ENCODE measurements at places on chromosomes 7 and 10.

- peak; percentile 51 for DNase-seq
Measured at GRCh38 chr7:24587853-24588252, 14.6 kb downstream of the PALS2 start.

- DNase-seq = no peak
Measured at GRCh38 chr10:12699258-12699700, 302.2 kb downstream of the CCDC3 start.

DNA sequence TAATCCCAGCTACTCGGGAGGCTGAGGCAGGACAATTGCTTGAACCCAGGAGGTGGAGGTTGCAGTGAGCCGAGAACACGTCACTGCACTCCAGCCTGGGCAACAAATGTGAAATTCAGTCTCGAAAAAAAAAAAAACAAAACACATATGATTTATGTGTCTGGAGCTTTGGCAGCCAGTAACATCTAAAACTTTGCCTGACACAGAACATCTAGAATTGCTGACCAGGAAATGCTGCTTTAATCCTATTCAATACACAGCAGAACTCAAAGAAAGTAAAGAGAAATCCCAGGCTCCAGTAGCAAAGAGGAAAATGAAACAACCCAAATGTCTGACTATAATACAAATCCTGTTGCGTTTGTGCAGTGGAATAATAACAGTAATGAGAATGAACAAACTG is 4.5 kb upstream of the CCDC6 start:
- no peak for DNase-seq

GRCh38 chr7:152893801-152894294 is 134.3 kb downstream of the ACTR3B start:
- no peak for DNase-seq

DNA sequence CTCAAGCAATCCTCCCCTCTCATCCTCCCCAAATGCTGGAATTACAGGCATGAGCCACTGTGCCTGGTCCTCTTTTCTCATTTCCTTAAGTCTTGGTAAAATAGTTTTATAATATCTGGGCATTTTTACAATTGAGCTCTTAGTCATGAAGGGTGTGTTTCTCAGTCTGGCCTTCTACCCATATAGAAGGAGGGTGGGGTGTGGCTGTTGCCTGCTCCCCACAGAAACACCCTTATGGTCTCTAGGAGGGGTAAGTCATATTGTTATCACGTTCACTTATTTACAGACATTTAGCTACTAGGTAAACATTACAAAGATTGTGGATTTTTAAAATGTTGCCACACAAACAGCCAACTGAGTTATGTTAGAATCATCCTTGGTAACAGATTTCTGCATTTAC is 6.7 kb upstream of the OTUD1 start:
- DNase-seq = no peak

- DNase-seq = no peak
Measured at GRCh38 chr7:110921595-110922151, 169.3 kb upstream of the LRRN3 start.

- no peak for DNase-seq
Measured at GRCh38 chr10:30227481-30227880, 121.6 kb downstream of the MTPAP start.

- no peak for DNase-seq
Measured at GRCh38 chr7:55595511-55595910, 23.2 kb upstream of the VOPP1 start.

GRCh38 chr7:36441344-36442022 is 51.8 kb downstream of the ANLN start:
- no peak for DNase-seq

GRCh38 chr10:1408651-1409367 is 328.5 kb downstream of the ADARB2 start:
- DNase-seq = peak; percentile 41

- DNase-seq = no peak
Measured at GRCh38 chr10:90992462-90992861, 71.6 kb upstream of the ANKRD1 start.

GRCh38 chr7:53272081-53272480 is 236.6 kb downstream of the POM121L12 start:
- DNase-seq = no peak

GRCh38 chr10:96038476-96039387 is 4.7 kb upstream of the CCNJ start:
- no peak for DNase-seq

GRCh38 chr7:149126662-149127266 is 640 bp upstream of the ZNF425 start:
- DNase-seq = peak; percentile 42

- DNase-seq = no peak
Measured at GRCh38 chr10:63391812-63392211, 74.0 kb downstream of the JMJD1C start.

GRCh38 chr10:26810435-26811026 is 50.2 kb downstream of the ABI1 start:
- DNase-seq = no peak

DNA sequence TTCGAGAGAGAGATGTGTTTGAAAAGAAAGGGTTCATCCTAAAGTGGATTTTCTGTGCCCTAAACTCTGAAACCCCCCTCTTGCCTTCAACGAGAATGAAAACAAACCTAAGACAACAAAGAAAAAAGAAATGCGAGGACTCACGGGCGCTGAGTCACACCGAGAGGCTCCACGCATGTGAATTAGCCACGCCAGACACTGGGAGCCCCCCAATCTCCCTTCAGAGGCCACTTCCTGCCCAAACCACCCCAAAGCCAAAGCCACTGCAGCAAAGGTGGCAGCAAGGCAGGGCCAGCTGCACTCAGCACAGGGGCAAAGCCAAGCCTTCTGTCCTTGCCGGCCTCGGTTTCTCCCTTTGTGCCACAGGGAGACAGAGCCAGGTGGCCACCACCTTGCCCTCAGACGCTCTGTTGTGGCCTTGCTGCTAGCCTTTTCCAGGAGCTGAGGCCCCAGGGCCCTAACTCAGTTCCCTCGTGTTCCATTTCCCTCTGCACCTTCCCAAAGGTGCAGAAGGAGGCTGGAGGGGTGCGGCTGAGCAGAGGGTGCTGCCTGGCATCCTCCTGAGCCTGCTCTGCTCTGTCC is 93.3 kb downstream of the FAM53B start:
- peak; percentile 92 for DNase-seq

DNA sequence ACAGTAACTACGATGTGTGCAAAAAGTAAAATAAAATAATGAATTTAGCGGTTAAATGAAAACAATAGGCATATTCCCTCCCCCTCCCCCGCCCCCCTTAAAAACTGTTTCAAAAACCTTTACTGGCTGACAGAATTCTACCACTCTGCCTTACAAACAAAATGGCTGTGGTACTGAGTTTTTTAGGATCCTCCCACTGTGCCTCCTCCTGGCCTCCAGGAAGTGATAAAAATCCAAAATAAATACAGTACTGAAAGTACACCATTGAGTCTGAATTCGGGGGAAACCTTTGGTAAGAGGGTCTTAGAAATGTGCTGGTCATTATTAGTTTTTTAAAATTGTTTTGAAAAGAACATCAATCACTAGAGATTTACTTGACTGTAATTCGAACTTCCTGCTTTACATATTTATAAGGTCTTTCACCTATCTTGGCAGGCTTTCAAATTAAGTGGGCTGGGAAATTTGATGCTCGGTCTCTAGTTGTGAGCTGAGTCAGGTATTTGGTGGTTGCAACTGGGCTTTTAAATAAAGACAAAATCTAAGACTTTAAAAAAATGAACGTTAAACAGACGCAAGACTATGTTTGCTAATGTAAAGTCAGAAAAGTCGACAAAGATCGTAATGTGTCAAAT is 32.5 kb upstream of the EPC1 start:
- DNase-seq = peak; percentile 70

GRCh38 chr7:156703773-156704482 is 63.4 kb downstream of the RNF32 start:
- no peak for DNase-seq

DNA sequence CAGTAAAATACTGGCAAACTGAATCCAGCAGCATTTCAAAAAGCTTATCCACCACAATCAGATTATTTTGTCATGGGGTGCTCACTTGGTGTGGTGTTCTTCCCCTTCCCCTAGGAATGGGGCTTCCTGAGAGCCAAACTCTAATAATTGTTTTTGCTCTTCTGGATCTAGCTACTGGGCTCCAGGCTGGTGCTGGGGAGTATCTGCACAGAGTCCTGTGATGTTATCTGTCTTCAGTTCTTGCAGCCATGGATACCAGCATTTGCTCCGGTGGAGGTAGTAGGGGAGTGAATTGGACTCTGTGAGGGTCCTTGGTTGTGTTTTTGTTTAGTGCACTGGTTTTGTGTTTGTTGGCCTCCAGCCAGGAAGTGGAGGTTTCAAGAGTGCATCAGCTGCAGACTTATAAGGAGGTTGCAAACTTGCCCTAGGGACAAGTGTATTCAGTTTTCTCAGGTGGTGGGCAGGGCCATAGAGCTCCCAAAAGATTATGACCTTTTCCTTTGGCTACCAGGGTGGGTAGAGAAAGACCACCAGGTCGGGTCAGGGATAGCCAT is 308.5 kb upstream of the MAGI2 start:
- no peak for DNase-seq

DNA sequence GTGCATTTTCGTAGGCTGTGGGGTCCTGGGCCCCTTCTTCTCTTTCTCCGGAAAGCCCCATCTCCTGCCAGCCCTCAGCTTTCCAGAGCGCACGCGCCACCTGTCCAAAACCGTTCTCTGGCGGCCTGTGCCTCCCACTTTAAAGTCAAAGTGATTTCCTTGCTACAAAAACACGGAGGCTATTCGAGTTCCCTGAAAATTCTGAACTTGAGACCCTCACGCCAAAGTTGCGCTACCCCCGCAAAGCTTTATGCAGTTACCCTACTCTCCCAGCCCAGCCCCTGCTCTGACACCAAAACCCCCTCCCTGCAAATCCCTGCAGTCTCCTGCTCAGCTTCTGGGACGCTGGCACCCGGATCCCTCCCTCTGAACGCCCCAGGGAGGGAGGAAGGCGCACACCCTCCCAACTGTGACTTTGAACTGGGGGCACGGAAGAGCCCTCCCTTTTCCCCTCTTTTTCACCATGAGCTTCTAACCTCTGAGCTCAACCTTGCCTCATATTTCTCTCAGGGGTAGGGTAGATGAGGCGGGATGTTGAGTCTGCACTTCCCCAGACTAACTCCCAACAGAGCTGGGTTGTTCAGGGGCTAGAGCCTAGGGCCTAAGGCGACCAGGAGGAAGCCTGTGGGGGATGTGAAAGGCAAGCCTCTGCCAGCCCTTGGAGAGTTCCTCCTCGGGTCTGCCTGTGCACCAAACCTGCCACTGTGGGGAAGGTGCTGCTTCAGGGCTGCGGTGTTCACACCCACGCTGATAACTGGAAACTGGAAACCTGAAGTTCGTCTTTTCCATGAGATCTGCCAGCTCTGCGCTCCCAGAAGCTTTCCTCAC is 2.7 kb upstream of the PAX4 start:
- DNase-seq = no peak

DNA sequence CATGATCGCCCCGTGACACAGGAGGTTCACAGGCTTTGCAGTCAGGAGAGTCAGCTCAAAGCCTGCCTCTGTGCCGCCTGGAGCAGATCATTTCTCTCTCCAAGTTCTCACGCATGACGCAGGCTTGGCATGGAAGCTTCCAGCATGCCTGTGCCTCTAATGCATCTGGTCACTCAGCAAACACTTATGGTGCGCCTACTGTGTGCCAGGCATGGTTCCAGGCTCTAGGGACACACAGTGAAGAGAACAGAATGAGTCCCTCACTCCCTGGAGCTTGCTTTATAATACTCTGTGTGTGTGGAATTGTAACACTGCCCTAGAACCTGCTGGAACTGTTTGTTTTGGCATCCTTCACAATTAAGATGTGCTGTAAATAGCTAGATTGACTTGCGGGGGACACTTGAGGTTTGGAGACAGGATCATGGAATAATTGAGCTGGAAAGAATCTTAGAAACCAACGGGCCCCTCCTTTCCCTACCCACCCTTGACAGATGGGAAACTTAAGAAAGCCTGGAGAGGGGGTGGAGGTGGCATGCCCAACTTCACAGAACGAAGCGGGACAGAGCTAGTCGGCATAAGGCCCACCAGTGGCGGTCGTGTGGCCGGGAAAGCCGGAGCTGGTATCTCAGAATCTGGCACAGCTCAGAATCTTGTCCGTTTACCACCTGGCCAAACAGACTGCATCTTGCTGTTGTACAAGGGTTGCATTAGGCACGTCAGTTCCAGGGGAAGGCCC is 4.6 kb upstream of the MYH16 start:
- DNase-seq = no peak

DNA sequence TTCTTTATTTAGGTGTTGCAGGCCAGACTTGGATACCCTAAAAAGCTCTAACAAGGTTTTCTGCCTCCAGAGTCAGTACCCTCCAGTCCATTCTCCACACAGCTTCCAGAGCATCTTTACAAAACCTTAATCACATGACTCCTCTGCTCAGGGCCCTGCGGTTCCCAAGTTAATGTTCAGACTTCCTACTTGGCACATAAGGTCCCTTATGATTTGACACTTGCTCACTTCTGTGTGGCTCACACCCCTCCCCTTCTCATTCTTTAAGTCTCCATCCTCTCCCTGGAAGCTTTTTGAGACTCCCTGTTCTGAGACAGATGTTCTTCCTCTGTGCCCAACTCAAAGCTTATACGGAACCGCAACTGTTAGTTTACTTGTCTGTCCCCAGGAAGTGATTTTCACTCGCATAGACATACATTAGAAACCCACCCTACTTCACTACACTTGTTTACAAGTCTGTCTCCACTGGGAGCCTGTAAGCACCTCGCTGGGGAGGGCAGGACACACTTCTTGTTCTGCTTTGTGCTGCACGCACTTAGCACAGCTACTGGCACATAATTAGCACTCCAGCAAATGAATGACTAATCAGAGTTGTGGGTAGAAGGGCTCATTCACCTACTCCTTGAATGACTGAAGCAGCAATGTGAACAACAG is 154.3 kb upstream of the LAMB4 start:
- no peak for DNase-seq

GRCh38 chr10:32692174-32692573 is 246.2 kb downstream of the CCDC7 start:
- no peak for DNase-seq

DNA sequence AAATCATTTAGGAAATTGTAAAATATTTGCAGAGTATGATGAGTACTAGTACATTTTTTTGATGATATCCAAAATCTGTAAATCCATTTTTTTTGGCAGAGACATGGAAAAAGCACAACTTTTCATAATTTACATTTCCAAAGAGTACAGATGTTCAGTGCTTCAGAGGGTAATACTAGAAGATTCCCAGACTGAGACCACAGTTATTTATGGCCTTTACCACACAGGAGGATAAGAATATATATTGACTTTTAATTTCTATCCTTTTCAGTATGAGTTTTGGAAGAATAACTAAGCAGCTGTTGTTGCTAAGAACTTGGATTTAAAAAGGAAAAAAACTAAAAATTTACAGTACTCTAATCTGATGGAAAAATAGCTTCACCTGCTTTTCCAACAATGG is 61.9 kb downstream of the HGF start:
- no peak for DNase-seq

DNA sequence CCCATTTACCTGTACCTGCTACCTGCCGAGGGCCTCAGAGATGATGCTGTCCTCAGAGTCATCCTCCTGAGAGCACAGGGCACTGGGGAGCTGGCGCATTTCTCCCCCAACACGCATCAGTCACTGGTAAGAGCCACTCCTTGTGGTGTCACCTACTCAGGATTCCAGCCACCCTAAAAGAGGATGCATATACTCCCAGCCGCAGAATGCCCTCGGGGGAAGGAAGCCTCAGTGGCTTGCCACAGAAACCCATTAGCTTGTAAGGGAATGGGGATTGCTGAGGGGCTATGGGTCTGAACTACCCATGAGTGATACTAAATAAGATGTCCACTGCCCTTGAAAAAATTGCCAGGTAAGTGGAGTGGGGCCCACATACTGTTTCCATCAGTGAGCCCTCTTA is 279.2 kb downstream of the WDR11 start:
- DNase-seq = no peak

- peak; percentile 85 for DNase-seq
Measured at GRCh38 chr10:6530211-6530840, 49.8 kb downstream of the PRKCQ start.

Measured in CD8-positive, alpha-beta memory T cell (primary cell).